ENCODE measurements at places on chromosomes 11 and 22.

GRCh38 chr22:49093192-49093880 is 734.3 kb downstream of the BRD1 start:
- no peak for DNase-seq

GRCh38 chr11:75553889-75554257 is 8.2 kb upstream of the SERPINH1 start:
- DNase-seq: no peak

DNA sequence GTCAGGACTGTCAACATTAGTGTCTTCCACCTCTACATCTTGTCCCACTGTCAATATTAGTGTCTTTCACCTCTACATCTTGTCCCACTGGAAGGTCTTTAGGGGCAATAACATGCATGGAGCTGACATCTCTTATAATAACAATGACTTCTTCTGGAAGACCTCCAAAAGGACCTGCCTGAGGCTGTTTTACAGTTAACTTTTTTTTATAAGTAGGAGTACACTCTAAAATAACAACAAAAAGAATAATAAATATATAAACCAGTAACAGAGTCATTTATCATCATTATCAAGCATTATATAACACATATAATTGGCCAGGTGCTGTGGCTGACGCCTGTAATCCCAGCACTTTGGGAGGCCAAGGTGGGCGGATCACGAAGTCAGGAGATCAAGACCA is 57.5 kb downstream of the PAK1 start:
- DNase-seq: no peak

DNA sequence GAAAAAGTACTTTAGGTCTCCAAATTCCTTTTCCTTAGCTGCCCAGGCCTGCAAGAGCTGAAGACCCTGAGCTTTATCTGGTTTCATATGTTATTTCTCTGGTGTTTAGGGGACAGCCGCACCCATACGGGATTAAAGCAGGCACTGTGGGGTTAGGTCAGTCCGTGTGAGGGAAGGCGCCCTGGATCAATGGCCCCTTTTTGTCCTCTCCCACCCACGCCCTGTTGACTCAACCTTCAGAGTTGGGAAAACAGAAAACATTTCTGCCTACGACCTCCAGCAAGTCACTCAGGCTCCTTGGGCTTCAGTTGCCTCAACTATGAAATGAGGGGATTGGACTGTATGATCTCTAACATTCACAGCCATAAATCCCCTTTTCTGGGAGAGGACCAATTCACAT is 55.2 kb upstream of the BARX2 start:
- DNase-seq: no peak

DNA sequence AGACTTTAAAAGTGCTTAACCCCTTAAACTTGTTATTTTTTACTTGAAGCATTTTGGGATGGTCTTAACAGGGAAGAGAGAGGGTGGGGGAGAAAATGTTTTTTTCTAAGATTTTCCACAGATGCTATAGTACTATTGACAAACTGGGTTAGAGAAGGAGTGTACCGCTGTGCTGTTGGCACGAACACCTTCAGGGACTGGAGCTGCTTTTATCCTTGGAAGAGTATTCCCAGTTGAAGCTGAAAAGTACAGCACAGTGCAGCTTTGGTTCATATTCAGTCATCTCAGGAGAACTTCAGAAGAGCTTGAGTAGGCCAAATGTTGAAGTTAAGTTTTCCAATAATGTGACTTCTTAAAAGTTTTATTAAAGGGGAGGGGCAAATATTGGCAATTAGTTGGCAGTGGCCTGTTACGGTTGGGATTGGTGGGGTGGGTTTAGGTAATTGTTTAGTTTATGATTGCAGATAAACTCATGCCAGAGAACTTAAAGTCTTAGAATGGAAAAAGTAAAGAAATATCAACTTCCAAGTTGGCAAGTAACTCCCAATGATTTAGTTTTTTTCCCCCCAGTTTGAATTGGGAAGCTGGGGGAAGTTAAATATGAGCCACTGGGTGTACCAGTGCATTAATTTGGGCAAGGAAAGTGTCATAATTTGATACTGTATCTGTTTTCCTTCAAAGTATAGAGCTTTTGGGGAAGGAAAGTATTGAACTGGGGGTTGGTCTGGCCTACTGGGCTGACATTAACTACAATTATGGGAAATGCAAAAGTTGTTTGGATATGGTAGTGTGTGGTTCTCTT is 2.8 kb downstream of the MALAT1 start:
- peak; percentile 46 for DNase-seq

DNA sequence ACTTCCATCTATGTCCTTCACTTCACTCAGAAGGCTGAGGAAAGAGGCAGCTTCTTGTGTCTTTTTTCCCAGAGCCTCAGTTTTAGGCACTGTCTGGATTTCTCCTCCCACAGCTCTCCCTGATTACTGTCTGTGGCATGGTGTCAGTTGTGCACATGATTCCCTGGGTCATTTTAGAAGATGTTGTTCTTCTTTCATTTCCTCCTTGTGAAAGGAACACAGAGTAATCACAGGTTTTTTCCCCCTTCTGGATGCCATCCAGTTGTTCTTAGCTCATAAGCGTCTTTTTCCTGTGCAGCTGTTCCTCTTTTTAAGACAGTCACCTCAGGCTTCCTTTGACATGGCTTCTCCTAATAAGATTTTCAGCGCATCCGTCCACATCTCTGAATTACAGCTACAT is 212.2 kb downstream of the FAM181B start:
- DNase-seq: peak; percentile 2

DNA sequence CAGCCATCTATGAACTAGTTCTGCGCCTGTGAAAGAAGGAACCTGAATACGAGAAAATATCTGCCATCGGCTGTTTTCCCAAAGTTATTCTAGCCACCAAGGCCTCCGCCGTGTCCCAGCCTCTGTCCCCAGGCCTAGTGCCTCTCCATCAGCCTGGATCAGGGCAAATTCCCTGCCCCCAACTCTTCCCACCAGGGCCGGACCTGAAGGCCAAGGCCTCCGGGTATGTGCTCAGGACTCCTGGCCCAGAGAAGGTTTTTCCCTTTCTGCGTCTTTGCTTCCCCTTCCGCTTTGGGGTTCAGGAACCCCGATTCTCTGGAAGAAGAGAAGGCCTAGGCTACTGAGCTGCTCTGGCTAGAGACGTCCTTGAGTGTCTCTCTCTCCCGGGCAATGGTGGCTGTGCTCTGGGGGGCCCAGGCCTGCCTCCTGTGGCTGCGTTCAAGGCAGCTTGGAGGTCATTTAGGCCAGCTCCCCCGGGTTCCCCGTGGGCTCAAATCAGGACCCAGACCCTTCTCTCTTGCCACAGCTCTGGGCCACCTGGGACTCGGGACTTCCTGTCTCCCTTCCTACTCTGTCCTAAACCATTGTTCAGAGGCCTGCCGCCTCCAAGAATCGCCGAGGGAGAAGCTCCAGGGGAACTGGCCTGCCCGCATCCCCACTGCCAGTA is 1.6 kb downstream of the ALX4 start:
- no peak for DNase-seq

DNA sequence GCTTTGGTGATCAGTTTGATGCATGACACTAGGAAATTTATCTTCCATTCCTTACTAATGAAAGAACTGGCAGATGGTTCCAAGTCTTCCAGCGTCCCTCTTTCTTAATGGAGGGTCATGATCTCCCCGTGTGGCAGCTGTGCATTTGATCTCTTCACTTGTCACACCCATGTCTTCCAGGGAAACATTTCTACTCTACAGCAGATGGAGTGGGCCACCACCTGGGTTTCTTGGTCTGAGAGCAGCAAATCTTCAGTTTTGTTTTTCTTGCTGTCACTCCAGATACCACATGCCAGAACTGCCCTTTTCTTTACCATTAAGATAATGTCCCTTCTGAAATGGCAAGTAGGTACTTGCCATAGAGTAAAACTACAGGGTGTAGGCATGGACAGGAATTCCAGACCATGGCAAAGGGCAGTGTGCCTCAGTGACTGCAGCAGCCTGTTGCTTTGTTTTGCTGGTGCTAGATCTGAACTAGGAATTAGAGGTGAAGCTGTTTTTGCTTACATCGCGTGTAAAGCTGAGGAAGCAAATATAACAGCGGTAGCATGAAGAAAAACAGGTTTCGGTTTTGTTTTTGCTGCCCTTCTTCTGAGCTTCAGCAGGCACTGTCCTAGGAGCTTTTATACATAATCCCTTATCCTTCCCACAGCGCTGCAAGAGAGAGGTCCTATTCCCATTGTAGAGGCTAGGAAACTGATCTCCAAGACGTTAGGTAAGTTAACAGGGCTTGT is 20.7 kb upstream of the C11orf96 start:
- DNase-seq: no peak

DNA sequence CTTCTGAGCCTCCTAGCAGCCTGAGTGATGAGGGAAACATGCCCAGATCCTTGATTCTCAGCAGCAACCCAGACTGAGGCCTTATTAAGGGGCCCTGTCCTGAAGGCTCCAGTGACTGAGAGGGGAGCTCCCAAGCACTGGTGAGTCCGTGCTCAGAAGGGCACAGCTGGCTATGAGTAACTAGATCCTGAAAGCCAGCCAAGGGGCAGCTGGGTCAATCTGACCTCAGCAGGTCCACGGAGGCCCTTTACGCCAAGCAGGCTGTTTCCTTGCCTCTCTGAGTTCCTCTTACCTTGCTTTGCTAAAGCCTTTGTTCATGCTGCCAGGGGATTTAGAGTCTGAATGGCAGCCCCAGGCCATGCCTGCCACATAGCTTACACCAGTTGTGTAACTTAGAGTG is 19.3 kb upstream of the MIEF1 start:
- no peak for DNase-seq

DNA sequence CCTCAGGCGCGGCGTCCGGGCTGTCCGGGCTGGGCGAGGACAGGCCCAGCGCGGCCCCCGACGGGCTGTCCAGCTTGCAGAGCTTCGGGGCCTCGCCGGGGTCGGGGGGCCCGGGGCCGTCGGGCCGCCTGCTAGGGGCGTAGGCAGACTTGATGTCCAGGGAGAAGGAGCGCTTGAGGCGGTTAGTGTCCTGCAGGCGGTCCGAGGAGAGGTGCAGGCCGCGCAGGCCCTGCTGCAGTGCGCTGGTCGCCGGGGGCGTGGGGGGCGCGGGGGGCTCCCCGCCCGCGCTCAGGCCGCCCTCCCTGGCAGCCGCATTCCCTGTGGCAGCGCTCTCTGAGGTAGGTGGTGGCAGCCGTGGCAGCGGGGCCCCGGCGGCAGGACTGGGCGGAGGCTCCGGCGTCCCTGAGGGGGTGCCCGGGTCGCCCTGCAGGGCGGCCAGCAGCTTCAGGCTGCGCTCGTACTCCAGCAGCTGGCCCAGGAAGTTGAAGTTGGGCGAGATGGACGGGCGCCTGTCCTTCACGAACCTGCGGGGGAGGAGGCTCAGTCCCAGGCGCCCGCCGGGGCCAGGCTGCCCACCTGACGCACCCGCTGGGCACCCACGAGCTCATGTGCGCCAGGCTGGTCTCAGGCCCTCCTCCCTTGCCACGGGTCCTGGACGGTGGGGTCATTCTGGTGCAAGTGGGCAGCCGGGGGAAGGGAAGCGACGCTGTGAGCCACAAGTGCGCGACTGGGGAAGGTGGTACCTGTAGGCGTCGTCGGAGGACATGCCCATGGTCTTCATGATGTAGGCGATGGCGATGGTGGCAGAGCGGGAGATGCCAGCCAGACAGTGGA is 14.8 kb downstream of the DUSP8 start:
- DNase-seq: no peak

GRCh38 chr11:81825346-81825745 is 908.3 kb downstream of the FAM181B start:
- DNase-seq: no peak

DNA sequence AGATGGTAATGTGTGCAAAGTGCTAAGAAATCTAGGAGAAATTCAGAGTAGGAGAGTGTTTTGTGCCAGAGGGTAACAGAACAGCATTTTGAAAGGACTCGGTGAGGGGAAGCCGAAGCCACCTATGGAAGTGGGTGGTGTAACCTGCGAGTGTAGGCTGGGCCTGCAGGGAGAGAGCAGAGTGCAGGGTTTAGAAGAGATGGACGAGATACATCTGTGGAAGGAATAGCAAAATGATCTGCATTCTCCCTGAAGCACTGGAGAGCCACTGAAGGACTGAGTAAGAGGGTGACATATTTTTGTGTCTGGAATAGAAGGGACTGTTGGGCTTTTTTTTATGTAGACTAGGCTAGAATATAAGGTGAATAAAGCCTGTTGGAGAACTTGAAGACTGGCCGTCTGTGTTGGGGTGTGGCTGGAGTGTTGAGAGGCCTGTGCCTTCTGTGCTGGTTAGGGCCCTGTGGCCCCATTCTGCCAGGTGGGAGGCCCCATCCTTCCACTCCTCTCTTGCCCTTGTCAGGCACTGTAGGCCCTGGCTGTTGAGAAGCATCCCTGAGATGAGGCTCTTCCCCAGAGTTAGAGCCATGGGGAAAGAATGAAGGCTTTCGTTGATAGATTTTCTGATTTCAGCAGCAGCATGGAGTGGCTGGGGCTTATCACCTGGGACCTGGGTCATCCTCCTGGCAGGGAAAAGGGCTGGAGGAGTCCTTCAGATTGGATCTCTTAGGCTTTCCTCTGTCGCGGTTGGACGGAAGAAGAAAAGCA is 102.2 kb downstream of the ZBTB16 start:
- no peak for DNase-seq

DNA sequence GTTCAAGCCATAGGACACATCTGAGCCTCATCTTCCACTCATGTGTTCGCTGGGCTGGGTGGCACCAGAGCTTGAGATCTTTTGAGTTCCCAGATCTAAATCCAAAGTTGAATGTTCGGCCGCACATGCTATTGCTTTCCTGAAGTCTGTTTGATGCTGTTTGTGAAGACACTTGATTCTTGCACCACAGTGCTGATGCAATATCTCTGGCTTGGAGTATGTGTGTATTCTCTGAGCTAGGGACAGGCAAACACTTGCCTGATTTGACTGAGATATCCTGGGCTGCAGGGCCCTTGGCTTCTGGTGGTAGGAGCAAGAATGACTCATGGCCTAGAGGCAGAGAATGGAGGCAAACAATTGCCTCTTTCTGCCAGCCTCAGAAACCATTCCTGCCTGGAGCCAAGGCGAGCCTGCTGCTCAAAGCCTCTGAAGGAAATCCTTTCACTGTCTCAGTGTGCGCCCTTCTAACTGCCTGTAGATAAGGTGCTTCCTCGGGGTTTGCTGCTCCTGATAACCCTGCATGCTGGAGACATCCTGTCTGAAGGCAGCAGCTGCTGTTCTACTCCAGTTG is 73.0 kb downstream of the CYB5R2 start:
- DNase-seq: no peak

DNA sequence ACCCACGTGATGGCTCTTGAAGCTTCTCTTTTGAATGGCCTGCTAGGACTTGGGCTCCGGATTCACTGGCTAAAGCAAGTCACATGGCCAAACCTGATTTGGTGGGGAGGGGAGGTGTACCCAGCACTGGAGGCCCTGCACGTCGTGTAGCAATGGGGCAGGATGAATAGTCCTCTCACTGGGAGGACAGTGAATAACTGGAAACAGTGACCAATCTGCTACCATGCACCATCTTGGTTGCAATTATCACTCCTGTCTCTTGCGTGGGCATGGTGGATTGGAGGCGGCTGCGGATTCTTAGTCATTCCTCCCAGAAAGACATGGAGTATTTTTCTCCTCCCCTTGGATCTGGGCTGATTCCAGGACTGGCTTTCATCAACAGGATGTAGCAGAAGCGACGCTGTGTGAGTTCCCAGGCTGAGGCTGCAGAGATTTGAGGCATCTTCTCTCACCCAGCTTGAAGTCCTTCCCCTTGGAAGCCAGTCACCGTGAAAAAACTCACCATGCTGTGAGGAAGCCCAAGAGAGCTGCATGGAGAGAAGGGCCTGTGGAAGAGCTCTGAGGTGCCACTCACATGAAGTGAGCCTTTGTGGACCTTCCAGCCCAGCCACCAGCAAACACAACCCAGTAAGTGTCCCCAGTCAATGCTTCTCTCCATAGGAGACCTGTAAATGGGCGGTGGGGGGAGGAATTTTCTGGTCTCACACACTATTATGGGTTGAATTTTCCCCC is 70.4 kb downstream of the IGLL1 start:
- DNase-seq: no peak

GRCh38 chr22:43993072-43993760 is 30.9 kb upstream of the PARVB start:
- DNase-seq: peak; percentile 75

- DNase-seq: no peak
Observed at GRCh38 chr11:34204396-34205279, 99.2 kb downstream of the NAT10 start.

All from CD4-positive, alpha-beta T cell treated with Interleukin-10 for 1 hour (primary cell).